Neural crest cell (in vitro differentiated cells): ENCODE measurements at places on chromosomes 16 and 17.

DNA sequence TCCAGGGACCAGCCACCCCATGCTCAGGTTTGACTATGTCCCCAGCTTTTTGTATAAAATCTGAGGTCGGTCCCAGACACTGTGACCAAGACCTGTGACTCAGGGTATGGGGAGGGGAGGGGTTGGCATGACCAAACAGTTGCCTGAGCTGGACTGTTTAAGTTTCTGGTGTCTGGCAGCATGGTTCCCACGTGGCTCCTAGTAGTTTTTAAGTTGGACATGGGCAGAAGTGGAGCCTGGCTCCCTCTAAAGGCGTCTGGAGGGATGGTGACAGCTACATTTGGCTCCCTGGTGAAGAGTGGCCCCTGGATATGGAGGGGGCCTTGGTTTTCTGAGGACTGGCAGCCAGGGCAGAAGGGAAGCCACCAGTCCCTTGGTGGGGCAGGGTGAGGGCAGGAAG, 7.9 kb downstream of the SMCR8 start:
- DNase-seq, result no peak

GRCh38 chr16:81216706-81217105, 21.8 kb upstream of the BCO1 start:
- no peak for DNase-seq

DNA sequence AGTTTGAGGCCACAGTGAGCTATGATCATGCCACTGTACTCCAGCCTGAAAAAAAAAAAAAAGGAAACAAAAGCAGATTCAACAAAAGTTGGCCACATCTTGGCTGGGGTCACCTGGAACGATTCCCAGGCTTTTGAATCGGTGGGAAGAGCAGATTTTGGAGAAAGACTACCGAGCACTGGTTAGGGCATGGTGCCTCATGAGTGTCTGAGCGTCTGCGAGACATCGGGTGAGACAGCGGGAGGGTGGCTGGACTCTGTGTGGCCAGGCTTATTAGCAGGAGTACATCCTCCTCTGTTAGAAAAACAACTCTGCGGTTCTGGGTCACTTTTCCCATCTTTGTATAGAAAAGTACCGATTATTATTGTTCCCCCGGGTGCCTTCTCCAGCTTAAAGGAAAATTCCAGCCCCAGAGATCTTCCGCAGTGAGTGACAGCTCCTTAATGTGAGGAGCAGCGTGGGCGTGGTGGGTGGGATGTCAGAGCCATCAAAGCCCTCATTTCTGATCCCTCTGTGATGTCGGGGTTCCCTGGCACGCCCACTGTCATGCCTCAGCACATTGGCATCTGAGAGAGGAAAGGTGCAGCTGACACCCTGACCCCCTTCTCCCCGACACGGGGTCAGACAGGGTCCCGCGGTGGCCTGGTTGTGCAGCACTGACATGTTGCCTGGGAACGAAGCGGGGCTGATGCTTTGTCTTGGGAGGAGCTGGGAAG, 6.9 kb downstream of the RGS9 start:
- DNase-seq, result no peak

DNA sequence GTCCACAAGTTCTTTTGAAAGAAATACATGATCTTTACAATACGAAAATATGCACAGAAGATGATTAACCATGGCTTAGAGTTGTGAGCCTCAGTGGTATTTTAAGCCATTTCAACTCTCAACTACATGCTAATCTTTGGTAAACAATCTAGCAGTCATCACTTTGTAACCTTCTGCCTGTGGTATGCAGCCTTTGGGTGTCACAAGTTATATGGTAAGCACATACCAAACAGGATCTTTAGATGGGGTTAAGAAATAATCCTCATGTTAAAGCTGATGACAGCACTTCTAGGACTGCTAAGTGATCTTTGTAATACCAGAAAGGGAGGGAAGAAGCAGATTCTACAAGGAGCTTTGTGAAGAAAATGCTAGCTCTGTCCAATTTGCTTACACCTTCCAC, 74.3 kb downstream of the CA4 start:
- no peak for DNase-seq

- no peak for DNase-seq
Measured at GRCh38 chr16:66740533-66740932, 10.9 kb downstream of the DYNC1LI2 start.

DNA sequence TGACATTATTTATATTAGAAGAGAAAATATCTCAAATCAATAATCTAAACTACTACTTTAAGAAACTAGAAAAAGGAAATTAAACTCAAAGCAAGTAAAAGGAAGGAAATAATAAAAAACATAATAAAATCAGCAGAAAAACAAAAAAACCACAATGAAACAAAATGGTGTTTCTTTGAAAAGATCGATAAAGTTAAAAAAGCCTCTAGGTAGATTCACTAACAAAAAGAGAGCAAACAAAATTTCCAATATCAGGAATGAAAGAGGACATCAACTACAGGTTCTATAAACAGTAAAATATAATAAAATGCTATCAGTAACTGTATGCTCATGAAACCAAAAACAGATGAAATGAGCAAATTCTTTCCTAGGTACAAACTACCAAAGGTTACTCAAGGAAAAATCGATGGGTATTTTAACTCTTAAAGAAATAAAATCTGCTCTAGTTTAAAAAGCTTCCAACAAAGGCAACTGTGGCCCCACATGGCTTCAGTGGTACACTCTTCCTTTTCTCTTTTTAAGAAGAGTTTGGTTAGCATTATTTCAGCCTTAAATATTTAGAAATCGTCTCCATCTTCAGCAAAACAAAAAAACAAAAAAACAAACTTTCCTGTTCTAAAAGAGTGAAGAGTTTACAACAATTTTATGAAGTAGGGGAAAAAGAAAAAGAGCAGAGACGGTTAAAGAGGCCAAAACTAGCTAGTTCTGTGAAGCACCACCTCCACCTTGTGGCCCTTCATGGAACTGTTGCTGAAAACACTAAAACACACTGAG, 102.2 kb downstream of the TRIM37 start:
- peak; percentile 69 for DNase-seq

GRCh38 chr17:69222707-69223258, 5.8 kb downstream of the ABCA10 start:
- no peak for DNase-seq

- no peak for DNase-seq
Measured at GRCh38 chr16:84557059-84557458, 52.6 kb upstream of the MEAK7 start.

DNA sequence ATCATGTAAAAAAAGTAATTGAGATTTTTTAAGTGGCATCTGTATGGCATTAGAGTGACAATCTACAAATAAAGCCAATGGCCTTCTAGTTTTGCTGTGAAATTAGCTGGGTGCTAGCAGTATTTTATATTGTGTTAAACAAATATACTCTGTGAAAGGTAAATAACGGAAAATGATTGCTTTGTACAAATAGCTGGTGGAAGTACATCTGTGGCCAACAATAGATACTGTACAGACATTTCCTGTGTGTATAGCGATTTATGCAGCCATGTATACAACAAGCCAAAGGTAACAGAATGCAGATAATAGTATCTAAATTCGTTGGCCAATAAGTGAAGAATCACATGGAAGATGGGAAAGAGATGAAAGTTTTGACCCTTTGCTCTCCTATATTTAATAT, 26.6 kb downstream of the IQCK start:
- DNase-seq, result no peak

GRCh38 chr17:31067691-31068184, 27.0 kb upstream of the NF1 start:
- no peak for DNase-seq

DNA sequence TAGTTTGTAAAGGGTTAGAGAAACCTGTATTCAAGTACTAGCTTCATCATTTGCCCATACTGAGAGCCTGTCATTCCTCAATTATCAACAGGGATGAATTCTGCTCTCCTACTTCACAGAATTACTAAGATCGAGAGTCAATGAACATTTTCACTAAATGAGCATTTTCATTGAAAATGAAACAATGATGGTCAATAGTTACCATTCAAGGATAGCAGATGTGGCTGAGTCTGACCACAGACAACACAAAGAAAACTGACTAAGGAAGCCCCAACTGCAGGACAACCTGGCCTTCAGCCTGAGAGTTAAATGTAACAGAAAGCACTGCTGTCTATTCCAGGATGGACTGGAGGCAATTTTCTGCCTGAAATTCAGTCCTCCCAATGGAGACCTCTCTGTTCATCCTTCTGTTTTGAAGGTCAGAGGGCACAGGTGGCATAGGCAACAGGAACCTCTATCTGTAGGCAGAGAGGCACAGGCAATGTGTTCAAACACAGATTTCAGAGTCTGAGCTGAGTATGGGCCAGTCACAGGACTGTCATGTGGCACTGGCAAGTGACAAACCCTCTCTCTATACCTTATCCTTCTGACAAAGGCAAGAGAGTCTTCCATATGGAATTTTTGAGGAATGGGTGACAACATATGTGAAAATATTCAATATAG, 19.5 kb downstream of the TRAF4 start:
- DNase-seq, result no peak

DNA sequence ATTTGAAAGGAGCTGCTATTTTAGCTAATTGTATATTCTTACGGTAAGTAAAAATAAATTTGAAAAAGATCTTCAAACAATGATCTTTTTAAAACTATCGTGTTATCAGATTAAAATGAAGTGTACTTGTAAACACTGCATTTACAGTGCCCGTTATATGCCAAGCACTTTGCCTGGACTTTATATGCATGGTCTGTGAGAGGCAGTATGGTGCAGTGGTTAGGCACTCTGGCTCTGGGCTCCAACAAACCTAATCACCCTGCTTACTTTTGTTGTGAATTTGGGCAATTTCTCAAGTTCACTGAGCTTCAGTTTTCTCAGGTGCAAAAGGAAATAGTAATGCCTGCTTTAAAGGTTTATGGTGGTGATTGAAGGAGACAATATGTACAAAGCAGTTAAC, 1.4 kb downstream of the PMP22 start:
- no peak for DNase-seq

DNA sequence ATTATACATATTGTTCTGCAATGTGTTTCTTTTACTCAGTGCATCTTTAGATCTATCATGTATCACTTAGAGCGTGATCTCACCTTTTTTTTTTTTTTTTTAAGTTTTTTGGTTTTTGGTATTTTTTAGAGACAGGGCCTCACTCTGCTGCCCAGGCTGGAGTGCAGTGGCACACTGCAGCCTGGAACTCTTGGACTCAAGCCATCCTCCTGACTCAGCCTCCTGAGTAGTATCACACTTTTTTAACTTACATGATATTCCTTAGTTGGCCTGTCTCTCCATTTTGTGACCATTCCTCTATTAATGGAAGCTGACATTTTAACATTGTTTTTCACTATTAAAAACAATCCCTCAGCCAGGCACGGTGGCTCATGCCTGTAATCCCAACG, 4.7 kb upstream of the MPO start:
- no peak for DNase-seq

DNA sequence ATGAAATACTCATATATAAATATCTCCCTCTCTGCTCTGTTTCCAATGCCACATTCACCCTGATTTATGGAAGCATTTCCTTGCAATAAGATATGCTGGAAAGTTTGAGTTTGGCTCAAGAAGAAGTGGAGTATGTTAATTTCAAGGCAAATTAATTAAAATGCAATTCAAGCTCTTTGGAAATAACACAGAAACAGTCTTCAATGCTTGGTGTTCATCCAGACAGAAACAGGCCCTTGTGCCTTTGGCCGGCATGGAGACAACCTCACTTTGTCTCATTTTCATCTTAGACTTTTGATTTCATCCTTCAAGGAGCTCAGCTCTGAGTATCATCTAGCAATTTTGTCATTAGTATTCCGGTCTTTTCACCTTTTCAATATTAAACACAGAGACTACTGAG, 210.0 kb downstream of the C16orf95 start:
- no peak for DNase-seq

DNA sequence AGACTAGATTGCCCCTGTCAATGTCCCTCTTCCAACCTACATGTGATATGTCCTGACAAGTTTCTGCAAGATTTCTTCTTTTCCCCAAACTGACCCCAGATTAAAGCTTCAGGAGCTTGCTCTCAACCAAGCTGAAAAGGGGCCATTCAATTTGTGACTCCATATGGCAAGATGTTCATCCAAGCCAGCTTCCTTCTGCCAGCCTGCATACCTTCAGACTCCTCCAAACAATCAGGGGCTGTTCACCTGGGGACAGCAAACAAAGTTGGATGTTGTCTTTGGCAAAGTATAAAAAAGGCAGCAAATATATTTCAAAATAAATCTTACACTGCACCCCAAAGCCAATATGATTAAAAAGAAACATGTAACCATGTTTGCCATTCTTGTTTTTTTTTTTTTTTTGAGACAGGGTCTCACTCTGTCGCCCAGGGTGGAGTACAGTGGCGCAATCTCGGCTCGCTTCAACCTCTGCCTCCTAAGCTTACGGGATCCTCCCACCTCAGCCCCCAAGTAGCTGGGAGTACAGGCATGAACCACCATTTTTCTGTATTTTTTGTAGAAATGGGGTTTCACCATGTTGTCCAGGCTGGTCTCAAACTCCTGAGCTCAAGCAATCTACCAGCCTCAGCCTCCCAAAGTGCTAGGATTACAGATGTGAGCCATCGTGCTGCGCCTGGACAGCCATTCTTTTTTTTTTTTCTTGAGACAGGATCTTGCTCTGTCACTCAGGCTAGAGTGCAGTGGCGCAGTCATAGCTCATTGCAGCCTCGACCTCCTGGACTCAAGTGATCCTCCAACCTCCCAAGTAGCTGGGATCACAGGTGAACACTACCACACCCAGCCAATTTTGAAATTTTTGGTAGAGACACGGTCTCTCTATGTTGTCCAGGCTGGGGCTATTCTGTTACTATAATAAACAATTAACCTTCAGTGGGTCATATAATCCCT, 50.0 kb upstream of the AKAP1 start:
- DNase-seq, result no peak

GRCh38 chr17:4064366-4064765, 78.5 kb downstream of the ZZEF1 start:
- no peak for DNase-seq

DNA sequence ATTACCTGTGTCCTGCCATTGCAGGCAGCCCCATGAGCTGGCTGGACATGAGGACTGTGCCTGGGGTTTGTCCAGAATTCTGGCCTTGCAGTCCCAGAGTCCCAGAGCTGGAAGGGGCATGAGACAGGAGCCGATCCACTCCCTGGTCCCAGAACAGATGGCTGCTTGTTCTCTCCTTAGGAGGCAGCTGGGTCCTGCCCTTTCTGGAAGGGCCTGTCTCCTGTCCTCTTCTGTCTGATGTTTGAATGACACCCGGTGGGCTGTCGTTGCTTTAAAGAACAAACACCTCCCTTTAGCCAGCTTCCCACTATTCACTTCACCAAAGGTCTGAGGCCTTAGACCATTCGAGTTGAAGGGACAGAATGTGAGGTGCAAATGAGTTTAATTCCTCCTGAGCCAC, 63.8 kb downstream of the RAP1GAP2 start:
- DNase-seq, result no peak

DNA sequence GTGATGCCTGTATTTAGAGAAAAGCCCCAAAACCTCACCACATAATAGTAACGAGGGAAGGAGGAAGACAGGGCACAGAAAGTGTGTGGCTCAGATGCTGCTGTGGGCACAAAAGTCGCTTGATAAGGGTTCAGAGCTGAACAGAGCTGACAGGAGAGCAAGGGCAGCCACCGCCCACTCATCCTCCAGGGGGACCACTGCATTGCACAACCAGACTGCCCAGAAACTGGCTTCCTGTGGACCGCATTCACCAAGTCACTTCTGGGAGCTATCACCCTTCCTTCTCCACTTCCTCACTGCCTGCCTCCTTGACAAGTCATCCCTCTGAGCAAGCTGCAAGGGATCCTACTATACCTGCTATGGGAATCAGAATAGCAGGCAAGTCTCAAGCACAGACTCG, 512.4 kb upstream of the CDH11 start:
- no peak for DNase-seq

GRCh38 chr17:60248618-60249289, 99.0 kb downstream of the CA4 start:
- DNase-seq, result no peak

GRCh38 chr16:26688105-26688504, 378.6 kb upstream of the C16orf82 start:
- no peak for DNase-seq

- no peak for DNase-seq
Measured at GRCh38 chr17:41476866-41477815, 3.8 kb downstream of the KRT35 start.
